ENCODE measurements at places on chromosomes 3 and 15. TPM values are rescaled to one million over a fixed set of nuclear protein-coding genes. Genes with fewer than 3 reads are reported as not detected.

DNA sequence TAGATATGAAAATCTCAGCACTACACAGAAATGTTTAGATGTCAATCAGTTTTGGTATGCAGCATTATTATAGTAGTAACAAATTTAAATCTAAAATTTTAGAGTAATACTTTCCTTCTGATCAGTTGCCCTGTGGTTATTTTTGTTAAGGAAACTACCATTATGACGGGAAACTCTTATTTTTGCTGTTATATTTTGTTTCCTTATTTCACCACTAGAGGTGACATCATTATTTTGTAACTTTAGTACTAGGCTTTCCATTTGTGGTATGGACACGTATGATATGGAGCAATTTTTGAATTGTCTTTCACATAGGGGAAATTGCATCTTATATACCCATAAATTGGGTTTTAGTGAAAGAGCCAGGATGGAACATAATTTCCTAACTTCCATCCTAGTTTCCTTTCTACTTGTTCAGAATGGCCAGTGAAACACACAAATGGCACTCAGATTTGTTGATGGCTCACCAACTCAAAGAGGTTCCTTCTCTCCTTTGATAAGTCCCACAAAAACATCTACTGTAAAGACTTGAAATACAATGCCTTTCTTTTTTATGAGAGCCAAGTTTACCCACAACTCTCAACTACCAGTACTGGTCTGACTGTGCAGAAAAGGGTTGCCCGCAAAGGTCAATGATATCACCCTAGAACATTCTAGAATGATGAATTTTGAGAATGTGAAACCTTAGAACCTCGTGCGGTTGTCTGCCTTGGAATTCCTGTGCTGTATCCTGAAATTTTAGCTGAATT, 19.4 kb upstream of the PPP4R2 start:
- no peaks in the 10 kb centered on the region for H3K36me3 ChIP-seq
- H3K4me1 ChIP-seq, result no peaks in the 10 kb centered on the region
- H3K27ac ChIP-seq, result no peak overlapping the region
- no peak overlapping the region for H3K4me3 ChIP-seq
- no peaks in the 10 kb centered on the region for H3K27me3 ChIP-seq
- DNase-seq, result no peak

DNA sequence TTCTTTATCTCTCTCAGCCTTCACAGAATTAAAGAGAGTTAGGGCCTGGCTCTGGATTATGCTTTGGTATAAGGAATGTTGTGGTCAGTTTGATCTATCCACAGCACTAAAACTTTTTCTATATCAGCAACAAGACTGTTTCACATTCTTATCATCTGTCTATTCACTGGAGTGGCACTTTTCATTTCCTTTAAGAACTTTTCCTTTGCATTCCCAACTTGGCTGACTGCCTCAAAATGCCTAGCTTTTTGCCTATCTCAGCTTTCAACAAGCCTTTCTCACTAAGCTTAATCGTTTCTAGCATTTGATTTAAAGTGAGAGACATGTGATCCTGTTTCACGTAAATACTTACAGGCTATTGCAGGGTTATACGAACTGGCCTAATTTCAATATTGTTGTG, 471.8 kb downstream of the GBE1 start:
- no peak overlapping the region for H3K4me3 ChIP-seq
- H3K4me1 ChIP-seq, result no peaks in the 10 kb centered on the region
- DNase-seq, result no peak
- no peaks in the 10 kb centered on the region for H3K36me3 ChIP-seq
- H3K27ac ChIP-seq, result no peak overlapping the region

DNA sequence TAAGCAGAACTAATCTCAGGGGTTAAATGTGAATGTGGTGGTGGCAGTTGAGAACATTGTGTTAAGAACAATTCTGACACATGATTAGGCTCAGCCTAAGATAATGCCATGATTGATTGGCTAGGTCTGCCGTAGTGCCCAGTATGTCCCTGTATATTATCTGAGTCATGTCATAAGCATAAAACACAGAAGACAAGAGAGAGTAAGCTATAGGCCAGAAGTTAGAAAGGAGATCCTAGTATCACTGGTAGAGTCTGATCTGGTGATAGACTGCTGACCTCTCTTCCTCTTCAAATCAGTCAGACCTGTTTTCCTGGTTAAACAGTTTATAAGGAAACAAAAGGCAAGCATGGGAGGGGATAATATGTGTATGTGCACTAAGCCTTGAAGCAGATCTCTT, 30.1 kb upstream of the ATP8B4 start:
- H3K27me3 ChIP-seq, result no peaks in the 10 kb centered on the region
- H3K4me1 ChIP-seq, result peaks cover 2% of the 10 kb centered on the region
- no peak overlapping the region for H3K27ac ChIP-seq

DNA sequence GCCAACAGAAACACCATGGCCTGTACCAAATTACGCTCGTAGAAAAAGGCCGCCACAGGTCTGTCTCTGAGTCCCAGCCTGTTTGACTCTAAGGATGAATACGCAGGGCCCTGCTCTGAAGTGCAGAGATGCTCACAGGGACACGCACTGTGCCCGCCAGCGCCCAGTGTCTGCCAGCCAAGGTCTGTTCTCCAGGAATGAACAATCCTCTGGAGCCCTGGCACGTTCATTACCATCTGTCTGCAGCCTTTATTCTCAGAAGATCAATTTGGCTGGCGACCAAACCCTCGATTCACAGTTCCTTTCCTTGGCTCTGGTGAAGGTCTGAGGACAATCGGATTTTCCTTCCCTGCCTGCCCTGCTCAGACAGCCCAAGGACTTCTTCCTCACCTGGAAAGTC, 66.3 kb downstream of the NIPA2 start:
- DNase-seq, result no peak
- H3K4me1 ChIP-seq, result peaks cover 11% of the 10 kb centered on the region
- H3K36me3 ChIP-seq, result peaks cover 7% of the 10 kb centered on the region
- H3K27me3 ChIP-seq, result no peaks in the 10 kb centered on the region

DNA sequence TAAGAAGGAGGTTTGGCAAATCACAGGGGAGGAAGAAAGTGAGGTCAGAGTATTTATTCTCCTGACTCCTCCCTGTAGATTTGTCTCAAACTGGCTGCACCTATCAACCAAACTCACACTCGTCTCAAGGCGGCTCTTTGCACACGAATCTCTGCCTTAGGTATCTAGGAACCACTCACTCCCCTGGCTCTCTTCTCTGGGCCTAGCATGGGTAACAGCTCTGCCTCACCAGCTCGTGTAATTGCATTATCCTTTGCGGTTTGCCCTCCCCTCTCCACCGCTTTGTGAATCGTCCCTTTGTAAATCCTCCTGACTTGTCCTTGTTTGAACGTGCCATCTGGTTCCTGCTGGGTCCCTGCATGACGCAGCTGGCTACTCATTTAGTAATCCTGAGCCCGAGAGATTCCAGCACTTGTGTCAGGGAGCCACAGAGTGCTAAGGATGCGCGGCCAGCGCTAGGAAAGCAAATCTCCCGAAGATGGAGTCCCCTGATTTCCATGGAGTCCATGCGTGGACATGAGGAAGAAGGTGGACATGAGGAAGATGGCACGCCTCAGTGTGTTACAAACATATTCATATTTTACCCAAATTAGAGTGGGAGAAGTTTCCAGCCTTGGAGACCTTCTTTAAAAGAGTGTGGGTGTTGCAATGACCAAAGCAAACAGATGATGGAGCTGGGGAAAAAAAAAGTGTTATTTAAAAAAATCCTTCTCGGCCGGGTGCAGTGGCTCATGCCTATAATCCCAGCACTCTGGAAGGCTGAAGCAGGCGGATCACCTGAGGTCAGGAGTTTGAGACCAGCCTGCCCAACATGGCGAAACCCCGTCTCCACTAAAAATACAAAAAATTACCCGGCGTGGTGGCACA, 26.7 kb downstream of the NRROS start:
- H3K4me1 ChIP-seq, result peaks cover 17% of the 10 kb centered on the region
- H3K27ac ChIP-seq, result peak overlapping the region; percentile 99
- H3K4me3 ChIP-seq, result peak overlapping the region; percentile 76
- H3K27me3 ChIP-seq, result peaks cover 7% of the 10 kb centered on the region
- peak; percentile 78 for DNase-seq
- no peaks in the 10 kb centered on the region for H3K36me3 ChIP-seq

DNA sequence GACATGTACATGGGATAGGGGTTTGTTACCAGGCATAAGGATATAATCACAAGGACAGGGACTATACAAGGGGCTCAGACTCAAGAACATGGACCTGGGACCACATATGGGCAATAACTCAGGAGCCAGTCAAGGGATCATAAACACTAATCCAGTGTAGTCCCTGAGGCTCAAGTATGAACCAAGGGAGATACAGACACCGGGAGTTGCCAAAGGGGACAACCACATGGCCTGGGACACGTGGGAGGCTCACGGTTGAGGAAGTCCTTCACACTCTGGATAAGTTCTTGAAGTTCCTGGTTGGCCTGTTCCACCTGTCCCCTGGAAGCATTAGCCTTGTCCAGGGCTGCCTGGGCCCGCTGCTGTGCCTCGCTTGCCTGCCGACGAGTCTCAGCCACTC, 1.8 kb upstream of the USP19 start:
- no peak for DNase-seq
- H3K4me3 ChIP-seq, result peak overlapping the region; percentile 20
- no peak overlapping the region for H3K27ac ChIP-seq
- H3K4me1 ChIP-seq, result no peaks in the 10 kb centered on the region

GRCh38 chr3:72370947-72371346, 477.3 kb downstream of the SHQ1 start:
- no peak overlapping the region for H3K4me3 ChIP-seq
- H3K27ac ChIP-seq, result no peak overlapping the region
- DNase-seq, result no peak
- H3K4me1 ChIP-seq, result peaks cover 6% of the 10 kb centered on the region
- no peaks in the 10 kb centered on the region for H3K27me3 ChIP-seq
- no peaks in the 10 kb centered on the region for H3K36me3 ChIP-seq

GRCh38 chr3:27456554-27456953, 27.6 kb downstream of the SLC4A7 start:
- H3K27ac ChIP-seq, result no peak overlapping the region
- no peaks in the 10 kb centered on the region for H3K36me3 ChIP-seq
- no peaks in the 10 kb centered on the region for H3K4me1 ChIP-seq
- no peak overlapping the region for H3K4me3 ChIP-seq
- DNase-seq, result no peak
- no peaks in the 10 kb centered on the region for H3K27me3 ChIP-seq

DNA sequence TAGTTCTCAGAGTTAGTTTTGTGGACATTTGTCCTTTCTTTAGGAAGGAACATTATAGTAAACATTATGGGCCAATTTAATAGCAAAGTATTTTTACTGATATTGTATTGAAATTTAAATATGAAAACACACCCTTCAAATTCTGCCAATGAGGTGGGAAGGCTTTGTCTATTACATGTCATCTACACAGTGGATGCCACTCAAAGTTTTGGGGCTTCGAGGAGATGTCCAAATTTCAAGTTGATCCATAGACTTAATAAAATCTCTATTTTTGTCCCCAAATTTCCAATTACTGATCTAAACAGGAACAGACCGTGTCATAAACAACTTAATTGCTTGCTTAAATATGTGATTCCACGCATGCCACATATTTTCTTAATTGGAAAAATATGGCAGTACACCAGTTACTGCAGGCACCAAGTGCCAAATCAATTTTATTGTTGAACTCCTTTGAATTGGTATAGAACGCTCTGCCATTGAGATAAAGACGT, 1.7 kb downstream of the SHOX2 start:
- H3K4me3 ChIP-seq, result peak overlapping the region; percentile 100
- peaks cover 18% of the 10 kb centered on the region for H3K4me1 ChIP-seq

DNA sequence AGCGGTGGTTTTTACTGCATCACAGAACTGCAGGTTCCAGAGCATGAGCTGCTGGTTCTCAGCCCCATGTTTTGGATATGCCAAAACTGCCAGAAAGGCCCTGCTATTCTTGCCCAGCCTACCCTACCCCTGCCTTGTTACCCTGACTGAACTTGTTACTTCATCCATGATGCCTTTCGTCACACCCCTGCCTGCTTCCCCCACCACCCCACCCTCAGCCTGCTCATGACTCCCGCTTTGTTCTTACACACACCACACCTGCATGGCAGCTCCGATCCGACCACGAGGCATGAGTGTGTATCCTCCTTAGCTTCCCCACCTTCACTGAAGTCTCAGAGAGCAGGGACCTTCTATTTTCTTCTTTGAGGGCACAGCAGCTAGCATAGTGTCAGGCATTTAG, 5.1 kb upstream of the TM4SF1 start:
- no peak overlapping the region for H3K27ac ChIP-seq
- H3K27me3 ChIP-seq, result peaks cover 4% of the 10 kb centered on the region
- DNase-seq, result no peak
- peaks cover 2% of the 10 kb centered on the region for H3K4me1 ChIP-seq
- H3K4me3 ChIP-seq, result no peak overlapping the region
- peaks cover 7% of the 10 kb centered on the region for H3K36me3 ChIP-seq

DNA sequence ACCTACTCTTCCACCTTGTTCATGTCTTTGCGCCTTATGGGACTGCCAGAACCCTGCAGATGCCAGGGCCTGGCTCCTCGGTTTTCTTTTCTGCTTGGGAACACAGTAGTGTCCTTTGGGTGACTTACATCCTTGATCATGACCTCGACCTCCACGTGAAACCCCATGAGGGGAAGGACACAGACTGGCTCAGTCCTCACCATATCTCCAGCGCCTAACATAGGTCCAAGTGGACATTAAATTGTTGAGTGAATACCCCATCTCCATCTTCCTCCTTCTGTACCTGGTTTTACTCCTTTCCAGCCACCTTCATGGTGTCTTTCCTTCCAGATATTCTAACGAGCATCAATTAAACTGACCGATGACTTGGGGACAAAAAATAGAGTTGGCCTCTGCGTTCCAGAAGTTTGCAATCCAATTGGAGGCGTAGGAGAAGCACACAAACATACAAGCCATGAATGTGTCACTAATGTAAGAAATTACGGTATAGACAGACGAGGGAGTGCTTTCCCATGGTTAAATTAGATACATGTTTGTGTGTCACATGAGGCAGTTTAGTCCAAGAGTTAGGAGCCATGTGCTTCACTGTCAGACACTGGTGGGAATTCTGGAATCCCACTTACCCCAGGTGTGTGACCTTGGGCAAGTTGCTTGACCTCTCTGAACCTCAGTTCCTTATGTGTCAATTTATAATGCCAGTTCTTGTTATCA, 907 bp upstream of the HERC1 start:
- peaks cover 4% of the 10 kb centered on the region for H3K36me3 ChIP-seq
- H3K4me1 ChIP-seq, result peaks cover 19% of the 10 kb centered on the region
- peak overlapping the region; percentile 98 for H3K4me3 ChIP-seq
- no peak for DNase-seq
- H3K27ac ChIP-seq, result peak overlapping the region; percentile 96

DNA sequence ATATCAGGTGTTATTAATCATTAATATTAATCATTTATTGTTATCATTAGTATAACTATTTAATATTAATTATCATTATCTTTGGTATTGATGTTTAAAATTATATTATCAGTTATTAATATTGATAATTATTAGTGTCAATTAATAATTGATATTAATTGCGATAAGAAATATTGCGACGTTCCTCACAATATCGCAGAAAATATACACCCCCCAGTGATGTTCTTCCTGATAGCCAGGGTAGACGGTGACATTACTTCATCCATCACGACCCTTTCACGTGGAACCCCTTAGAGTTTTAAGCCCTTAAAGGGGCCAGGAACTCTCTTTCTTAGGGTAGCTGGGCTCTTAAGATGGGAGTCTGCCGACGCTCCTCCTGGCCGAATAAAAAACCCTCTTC, 98.6 kb upstream of the OSBPL11 start:
- H3K36me3 ChIP-seq, result no peaks in the 10 kb centered on the region
- no peak overlapping the region for H3K27ac ChIP-seq
- H3K27me3 ChIP-seq, result no peaks in the 10 kb centered on the region
- H3K4me3 ChIP-seq, result no peak overlapping the region
- DNase-seq, result no peak

- no peak for DNase-seq
- H3K4me1 ChIP-seq, result no peaks in the 10 kb centered on the region
- H3K27me3 ChIP-seq, result no peaks in the 10 kb centered on the region
- H3K27ac ChIP-seq, result no peak overlapping the region
- H3K4me3 ChIP-seq, result no peak overlapping the region
Observed at GRCh38 chr3:118480101-118480860, 554.4 kb downstream of the IGSF11 start.

PPM1L gene
- total RNA-seq, result 81.4 TPM

FGF7 gene
- 0.07 TPM for total RNA-seq

IL17RB gene
- total RNA-seq, result 0.78 TPM

SATB1 gene
- 80.5 TPM for total RNA-seq

Measured in glutamatergic neuron (in vitro differentiated cells).